T-cell (primary cell): ENCODE measurements at places on chromosomes 3 and 15.

DNA sequence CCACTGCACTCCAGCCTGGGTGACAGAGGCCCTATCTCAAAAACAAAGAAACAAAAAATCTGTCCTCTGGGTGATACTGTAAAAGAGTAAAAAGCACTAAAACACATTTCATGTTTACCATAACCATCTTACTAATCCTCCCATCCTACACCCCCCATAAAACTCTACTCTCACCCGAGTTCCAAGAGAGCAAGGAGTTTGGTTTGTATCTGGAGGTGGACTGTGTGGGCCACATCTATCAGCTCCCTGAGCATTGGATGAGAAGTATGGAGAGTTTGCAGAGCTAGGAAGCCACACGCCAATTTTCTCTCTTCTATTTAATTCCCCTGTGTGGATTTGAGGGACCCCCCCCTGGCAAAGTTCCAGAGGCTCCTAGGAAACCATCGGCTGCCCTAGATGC lies 80.0 kb downstream of the ATP10A start:
- DNase-seq = no peak

DNA sequence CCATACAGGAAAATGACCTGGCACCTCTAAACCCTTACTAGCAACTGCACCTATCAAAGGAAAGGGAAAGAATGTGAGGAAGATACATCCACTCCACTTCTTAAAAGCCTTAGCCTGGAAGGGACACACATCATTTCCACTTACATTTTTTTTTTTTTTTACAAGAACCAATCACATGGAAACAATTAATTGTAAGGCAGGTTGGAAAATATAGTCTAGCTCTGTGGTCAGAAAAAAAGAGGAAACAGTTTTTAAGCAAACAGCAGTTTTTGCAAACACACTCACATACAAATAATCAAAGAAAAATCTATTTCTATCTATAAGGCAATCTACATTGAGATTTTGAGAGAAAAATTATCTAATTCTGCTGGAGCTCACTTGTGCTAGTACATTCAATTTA lies 98.9 kb upstream of the SPRED1 start:
- no peak for DNase-seq

- DNase-seq = no peak
Observed at GRCh38 chr15:64731805-64732151, 43.6 kb downstream of the RBPMS2 start.

DNA sequence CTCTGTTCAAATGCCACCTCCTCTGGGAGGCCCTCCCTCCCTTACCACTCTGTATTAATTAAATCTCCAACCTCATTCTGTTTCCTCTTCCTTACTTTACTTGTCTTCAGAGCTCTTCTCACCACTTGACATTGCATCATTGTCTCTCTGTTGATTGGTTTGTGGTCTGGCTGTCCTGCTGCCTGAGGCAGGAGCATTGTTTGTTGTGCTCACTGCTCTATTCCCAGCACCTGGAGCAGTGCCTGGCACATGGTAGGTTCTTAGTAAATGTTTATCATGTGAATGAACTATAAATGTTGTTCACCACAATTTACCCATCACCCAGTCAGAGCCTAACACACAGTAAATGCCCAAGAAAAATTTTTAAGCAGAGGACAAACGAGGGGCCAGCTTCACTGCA lies 6.7 kb upstream of the BFSP2 start:
- DNase-seq = no peak

- no peak for DNase-seq
Observed at GRCh38 chr3:189907803-189908202, 212.9 kb downstream of the P3H2 start.

DNA sequence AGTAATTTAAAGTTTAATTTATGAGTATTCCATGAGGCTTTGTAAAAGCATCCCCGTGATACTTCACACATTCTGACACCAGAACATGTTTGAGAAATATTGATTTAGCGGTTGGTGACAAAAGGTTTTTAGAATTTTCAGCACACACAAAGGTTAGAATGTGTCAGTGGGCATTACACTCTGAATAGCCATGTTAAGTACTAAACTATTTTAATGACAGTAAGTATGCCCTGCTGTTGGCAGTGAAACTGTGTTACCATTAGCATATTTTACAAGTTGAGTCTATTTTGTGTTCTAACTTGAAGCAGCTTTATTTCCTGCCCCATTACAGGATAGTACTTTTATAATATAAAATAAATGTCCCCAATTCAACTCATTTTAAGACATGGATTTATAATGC lies 66.5 kb downstream of the ADAMTSL3 start:
- no peak for DNase-seq

DNA sequence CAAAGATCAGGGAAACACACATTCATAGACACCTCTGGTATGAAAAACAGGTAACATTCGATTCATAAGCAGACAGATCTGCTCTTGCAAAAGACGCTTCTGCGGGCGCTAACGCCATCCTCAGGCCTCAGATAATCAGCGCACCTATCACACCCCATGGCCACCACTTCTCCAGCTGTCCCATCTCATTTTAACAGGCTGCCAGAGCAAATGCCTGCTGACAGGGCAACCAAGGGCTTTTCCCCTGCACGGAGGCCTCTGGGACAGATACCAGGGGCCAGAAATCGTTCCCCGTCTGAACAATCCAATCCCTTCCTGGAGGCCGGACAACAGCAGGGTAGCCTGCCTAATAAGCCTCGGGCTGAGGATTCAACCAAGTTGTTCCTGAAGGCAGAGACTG lies 15.2 kb downstream of the ABCC5 start:
- DNase-seq = no peak

GRCh38 chr3:58298190-58298589 lies 7.9 kb upstream of the RPP14 start:
- DNase-seq = no peak

GRCh38 chr15:70508561-70509281 lies 254.6 kb downstream of the UACA start:
- DNase-seq = no peak

DNA sequence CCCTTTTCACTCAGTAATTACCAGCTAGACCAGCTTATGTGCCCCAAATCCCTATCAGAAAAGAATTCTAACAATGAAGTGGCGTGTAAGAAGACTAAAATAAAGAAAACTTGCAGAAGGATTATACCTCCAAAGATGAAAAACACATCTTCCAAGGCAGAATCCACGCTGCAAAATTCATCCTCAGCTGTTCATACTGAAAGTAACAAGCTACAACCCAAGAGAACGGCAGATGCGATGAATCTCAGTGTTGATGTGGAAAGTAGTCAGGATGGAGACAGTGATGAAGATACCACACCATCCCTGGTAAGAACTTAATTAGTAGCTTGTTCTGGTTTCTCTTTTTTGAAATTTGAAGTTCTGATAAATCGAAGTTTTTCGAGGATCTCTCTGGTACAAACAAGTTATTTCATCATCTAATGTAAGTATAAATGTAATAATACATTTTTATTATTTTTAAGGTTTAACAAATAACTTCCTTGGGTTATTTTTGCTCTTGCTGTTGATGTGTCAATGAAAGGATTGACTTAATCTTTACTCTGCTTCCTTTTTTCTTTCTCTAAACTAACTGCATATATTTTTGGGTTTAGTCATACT lies 1.4 kb downstream of the WDR76 start:
- no peak for DNase-seq

GRCh38 chr3:141337523-141337854 lies 30.8 kb upstream of the ZBTB38 start:
- no peak for DNase-seq

DNA sequence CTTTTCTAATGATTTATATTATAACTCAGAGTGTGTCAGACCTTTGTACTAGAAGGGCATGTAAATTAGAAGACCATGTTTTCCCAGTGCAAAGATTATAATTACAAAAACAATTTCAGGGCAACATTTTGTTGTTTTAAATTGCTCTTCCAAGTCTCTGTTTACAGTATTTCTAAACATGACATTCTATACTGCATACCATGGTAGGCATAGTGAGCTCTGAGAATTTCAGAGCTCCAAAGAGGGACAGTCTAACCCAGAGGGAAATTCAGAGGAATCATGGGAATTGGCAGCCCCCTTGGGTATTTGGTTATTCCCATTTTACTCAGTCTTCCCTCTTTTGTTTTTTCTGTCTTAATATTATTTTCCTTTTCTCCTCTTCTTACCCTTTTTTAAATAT lies 361.5 kb upstream of the SEMA6D start:
- DNase-seq = no peak

DNA sequence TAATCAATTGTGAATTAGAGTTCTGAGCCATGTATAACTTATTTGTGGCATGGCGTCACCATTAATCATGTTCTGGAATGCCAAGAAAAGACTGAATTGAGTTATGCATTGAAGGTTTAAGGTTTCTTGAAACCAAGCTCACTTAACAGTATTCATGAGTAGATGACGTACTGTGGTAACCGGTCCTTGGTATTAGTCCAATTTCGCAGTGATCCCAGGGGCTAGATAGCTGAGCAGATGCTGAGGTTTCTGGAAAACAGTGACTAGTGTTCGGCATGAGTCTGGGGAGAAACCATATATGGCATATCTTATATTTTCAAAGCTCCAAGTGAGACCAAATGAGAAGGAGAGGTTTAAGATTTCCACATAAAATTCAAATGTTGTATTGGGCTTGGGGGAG lies 218.3 kb upstream of the LYSMD4 start:
- DNase-seq = no peak

DNA sequence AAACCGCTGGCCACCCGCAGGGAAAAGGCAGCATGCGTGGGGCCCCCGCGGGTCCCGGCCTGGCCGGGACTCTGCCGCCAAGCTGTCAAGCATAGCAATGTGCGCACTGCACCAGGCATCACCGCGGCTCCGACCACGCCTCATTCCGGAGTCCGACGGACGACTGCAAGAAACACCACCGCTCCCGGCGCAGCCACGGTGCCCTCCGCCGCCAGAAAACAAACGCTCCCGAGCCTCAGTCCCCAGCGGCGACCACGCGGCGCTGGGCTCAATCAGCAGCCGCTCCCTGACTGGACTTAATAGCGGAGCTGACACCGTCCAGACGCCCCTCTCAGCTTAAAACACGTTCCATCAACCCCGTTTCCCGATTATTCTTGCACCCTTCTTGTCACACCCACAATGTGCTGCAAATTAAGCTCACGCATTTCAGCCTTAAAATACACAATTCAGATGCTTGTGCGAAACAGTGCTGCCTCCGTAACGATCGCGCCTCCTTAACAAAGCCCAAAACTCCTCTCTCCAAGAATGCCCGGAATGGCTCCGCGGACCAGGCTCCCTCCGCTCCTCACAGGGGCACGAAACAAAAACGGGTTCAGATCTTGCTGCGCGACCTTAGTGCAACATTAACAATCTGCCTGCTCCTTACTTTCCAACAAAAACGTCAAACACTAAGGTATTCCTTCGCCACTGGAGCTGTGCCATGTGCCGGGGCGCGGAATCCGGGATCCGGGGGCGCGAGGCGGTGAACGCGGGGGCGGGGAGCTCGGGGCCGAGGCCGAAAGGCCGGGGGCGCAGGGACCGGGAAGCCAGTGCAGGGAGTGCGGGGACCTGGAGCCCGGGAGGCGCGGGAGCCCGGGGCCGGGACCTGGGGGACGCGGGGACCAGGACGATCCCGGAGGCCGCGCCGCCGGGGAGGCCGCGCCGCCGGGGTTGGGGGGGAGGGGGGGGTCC lies 655 bp downstream of the CYFIP1 start:
- no peak for DNase-seq

DNA sequence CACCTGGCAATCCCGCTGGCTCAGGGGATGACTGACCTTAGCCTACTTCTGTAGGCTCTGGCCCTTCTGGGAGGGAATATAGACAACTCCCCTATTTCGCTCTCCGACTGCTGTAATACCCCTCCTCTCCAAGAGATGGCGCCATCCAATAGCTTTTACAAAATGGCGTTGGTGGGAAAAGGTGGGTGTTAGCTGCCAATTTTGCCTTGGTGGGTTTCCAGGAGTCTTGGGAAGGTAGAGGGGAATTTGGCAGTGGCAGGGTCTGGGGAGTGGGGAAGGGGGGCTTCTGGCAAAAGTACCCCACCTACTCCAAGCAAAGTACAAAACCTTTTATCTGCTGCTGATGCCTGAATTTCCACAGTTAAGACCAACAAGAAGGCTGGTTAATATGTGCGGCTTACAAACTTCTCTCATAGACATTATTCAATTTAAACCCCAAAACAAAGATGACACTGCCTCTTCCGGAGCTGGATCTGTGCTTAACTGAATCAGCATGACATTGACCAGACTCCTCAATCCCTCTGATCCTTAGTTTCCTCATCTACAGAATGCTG lies 62.1 kb downstream of the RASGRF1 start:
- no peak for DNase-seq

GRCh38 chr3:45529697-45530096 lies 64.9 kb upstream of the LIMD1 start:
- no peak for DNase-seq

- DNase-seq = no peak
Observed at GRCh38 chr15:49889536-49889935, 229.5 kb downstream of the ATP8B4 start.

GRCh38 chr3:156160647-156161046 lies 40.3 kb downstream of the KCNAB1 start:
- no peak for DNase-seq

GRCh38 chr3:102736288-102736974 lies 301.6 kb downstream of the ZPLD1 start:
- no peak for DNase-seq

DNA sequence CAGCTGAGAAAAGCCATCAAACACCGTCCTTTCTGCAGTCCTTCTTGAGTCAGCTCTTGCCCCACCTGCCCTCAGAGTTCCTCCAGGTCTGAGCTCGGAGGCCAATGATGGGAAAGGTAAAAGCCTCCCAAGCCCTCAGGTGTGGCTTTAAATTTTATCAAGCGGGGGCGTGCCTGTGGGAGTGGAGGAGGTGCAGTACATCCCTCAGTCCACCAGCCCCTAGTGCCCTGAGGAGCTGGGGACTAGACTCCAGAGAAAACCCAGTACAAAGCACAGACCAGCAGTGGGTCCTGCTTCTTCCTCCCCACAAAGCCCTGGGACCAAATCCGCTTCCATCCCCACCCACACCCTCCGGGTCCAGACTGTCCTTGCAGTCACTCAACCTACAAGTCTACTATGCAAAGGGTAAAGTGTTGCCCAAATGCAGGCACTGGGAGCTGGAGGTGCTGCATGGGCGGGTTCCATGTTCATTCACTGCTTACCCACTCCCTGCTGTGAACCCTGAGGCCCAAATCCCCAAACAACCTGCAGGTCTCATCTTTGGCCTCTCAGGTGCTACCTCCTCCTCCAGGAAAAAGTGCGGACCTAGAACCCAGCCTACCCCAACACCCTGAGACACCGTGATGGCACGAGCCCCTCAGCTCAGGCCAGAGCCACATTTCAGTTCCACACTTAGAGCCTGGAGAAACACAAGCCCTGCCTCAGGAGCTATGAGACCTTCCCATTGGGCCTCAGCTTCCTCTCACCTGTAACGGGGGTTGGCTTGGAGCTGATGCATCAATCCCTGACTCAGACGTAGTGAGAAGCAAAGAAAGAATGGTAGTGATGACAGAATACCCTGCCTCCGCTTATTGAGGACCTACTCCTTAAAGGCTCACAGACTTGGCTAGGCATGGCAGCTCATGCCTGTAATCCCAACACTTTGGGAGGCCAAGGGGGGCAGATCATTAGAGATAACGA lies 2.4 kb downstream of the PFKFB4 start:
- no peak for DNase-seq

DNA sequence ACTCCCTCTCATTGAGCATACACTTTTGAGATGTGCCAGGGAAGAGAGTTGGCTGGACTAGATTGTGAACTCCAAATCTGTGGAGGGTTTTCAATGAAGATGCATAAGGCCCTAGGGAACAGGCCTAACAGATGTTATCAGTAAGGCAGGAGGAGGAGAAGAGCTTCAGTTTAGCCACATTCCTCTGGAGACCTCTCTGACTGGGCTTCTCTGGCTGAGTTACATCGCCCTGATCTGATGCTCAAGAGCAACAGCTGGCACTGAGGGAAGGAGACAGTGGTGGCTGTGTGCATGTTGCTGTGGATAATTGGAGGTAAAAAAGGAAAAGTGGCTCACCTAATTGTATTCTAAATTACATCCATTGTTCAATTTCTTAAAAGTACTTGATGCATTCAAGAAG lies 206.4 kb upstream of the CFAP20DC start:
- DNase-seq = no peak
